Spleen (tissue), 13 donors: ENCODE measurements at places on chromosomes 7 and 10. TPM values are rescaled to one million over a fixed set of nuclear protein-coding genes. Genes with fewer than 3 reads are reported as not detected.

LRRC61 gene
- 12.0 TPM for polyA plus RNA-seq

PYROXD2 gene
- 26.0 TPM for polyA plus RNA-seq

NEBL gene
- 0.22 TPM for polyA plus RNA-seq

CLDN15 gene
- 14.5 TPM for polyA plus RNA-seq

CALY gene
- polyA plus RNA-seq, result 0.04 TPM

CTNNA3 gene
- 0.03 TPM for polyA plus RNA-seq

PAPOLB gene
- polyA plus RNA-seq, result not detected

C10orf62 gene
- polyA plus RNA-seq, result not detected

LIPN gene
- polyA plus RNA-seq, result 0.08 TPM

ANXA8L1 gene
- polyA plus RNA-seq, result 0.21 TPM
